ENCODE measurements at places on chromosomes 16 and 17.

- no peak for DNase-seq
These were observed 49.5 kb upstream of the CMIP start for GRCh38 chr16:81394966-81395655.

GRCh38 chr16:76121636-76122035 lies 155.6 kb upstream of the CNTNAP4 start:
- no peak for DNase-seq

DNA sequence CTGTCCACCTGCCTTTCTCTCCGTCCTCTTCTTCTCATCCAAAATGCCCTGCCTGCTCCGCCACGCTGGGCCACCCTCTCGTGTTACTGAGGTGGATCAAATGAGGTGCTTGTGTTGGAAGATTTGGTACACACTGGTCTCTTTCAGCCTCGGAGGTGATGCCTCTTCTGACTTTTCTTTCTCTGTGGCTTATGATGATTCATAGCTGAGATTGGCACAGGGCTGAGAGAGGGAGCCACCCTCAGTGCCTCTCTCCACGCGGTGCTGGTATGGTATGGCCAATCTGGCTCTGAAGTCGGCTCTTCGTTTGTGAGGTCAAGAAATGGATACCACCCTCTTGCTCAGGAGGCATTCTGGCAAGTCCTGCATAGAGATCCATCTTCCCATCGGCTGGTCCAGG lies 82.4 kb downstream of the PLCG2 start:
- DNase-seq, result no peak

DNA sequence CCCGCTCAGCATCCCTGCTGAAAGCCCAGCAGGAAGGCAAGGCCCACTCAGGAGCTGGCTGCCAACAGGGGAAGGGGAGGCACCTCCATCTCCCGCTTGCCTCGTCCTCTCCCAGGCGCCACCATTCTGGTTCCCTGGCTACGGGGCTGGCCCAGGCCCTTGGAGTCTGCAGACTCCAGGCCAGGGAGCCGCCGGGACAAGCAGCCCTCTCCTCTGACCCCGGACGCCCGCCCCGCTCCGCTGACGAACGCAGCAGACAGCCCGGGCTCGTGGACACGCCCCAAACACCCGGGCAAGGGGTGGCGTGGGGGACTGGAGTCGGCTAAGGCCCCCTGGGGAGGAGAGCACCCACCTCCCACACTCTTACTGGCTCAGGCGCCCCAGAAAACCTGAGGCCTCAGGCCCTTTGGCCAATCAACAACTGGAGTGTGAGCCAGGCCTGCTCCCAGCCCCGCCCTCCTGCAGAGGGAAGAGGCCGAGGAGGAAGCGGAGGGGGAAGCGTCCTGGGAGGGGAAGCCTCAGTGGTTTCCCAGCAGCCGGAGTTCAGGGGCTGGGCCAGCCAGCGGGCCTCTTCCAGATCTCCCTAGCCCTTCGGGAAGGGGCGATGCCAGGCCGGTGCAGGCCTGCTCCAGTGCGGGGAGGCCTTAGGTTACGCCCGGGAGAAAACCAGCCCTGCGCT lies 4.2 kb downstream of the MNT start:
- DNase-seq, result peak; percentile 14

- no peak for DNase-seq
These were observed 3.4 kb downstream of the CACNA1H start for GRCh38 chr16:1156055-1156982.

- no peak for DNase-seq
These were observed 53.1 kb downstream of the CYB5B start for GRCh38 chr16:69477546-69477945.

DNA sequence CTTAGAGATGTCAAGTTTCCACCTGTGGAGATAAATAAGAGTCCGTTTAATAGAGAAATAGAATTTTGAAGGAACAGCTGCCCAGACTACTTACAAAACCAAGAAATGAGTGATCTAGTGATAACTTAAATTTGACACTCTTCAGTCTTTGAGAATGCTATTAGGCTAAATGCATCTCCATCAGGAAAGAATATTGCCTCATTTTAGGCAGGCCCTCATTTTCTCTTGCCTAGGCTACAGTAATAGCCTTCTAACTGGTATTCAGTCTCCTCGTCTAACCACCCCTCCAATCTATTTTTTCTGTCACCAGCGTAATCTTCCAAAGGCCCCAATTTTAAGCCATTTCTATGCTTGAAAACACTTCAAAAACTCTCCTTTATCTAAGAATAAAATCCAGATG lies 537.8 kb upstream of the CA10 start:
- no peak for DNase-seq

GRCh38 chr16:64657316-64658011 lies 464.4 kb downstream of the CDH11 start:
- DNase-seq, result no peak

DNA sequence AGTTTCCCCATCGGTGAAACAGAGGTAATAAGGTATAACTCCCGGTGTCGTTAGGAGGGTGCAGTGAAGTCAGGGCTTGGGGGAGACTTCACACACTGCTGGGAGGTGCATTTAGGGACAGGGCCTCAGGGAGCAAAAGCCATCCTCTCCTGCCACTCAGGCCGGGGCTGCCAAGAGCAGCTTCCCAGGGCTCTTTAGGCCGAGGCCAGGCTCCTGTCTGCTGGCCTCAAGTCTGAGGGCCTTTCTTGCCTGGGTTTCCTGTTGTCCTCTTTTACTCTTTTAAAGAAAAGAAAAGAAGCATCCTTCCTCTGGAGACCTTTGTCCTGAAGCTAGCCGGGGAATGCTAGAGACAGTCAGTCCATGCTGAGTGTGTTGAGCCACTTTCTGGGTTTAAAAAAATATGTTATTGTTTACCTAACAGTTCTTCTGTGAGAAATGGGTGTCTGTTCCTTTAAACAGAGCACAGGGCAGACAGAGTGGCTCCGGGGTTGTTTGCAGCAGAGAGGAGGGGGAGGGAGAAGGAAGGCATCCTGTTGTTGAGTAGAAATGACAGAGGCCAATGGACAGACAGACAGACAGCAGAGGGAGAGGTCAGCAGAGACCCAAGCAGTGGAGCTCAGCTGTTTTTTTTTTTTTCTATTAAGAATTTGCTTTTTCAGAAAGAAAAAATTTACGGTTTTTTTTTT lies 79.1 kb downstream of the C17orf67 start:
- no peak for DNase-seq

DNA sequence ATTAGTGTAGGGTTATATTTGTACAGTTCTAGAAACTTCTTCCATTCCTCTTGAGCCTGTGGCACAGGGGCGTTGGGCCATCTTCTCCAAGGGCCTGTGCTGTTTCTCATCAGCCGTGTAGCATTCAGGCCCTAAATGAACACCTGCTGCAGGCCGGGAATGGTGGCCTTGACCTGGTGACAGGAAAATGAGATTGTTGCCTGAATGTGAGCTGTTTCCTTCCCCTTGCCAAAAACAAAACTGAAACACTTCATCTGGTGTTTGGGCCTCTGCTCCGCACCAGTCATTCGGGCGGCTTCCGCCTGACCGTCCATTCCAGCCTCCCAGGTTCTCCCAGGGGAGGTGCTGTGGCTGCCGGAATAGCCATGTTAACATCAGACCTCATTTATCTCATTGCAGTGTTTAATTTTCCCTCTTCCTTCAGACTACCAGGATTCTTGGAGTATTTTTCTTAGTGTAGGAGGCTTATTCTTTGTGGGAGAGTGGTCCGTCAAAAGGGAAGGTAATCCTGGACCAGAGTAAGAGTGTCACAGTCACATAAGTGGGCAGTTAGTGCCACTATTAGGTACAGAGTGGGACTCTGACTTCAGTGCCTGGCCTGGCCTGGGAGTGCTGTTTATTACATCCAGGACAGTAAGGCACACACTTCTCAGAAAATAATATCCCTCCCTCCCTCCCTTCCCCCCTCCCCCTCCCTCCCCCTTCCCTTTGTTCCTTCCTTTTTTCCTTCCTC lies 61.9 kb downstream of the WWP2 start:
- no peak for DNase-seq

DNA sequence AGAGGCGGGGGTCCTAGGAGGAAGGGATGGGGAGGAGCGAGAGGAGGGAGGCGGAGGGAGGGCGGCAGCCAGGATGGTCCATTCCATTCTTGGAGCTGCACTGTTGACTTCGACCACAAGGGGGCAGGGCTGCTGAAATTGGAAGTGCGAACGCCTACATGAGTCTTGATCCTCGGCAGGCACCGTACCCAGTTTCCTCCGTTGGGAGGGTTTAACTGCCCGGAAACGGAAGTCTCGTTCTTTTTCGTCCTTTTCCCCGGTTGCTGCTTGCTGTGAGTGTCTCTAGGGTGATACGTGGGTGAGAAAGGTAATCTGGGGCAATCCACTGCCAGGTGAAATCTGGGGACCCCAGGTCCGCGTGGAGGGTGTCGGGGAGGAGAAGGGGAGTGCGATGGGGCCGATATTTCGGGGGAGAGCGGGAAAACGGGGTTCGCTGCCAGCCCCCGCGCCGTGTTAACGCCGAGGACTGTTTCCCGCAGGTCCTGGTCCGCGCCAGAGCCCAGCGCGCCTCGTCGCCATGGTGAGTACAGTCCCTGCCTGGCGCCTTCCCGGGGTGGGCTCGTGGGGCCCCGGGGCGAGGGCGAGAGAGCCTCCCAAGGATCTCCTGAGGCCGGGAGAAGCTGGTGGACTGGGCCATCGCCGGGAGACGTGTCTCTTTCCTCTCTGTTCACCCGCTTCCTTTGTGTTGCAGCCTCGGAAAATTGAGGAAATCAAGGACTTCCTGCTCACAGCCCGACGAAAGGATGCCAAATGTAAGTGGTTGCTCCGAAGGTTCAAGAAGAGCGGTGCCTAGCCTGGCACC lies at the start of gene RPL38:
Gene RPL38 (plus strand): TSS at position 240 of the 802 bp plus-strand sequence. CDS start 278 bp downstream, at position 518.
- DNase-seq, result peak; percentile 99

DNA sequence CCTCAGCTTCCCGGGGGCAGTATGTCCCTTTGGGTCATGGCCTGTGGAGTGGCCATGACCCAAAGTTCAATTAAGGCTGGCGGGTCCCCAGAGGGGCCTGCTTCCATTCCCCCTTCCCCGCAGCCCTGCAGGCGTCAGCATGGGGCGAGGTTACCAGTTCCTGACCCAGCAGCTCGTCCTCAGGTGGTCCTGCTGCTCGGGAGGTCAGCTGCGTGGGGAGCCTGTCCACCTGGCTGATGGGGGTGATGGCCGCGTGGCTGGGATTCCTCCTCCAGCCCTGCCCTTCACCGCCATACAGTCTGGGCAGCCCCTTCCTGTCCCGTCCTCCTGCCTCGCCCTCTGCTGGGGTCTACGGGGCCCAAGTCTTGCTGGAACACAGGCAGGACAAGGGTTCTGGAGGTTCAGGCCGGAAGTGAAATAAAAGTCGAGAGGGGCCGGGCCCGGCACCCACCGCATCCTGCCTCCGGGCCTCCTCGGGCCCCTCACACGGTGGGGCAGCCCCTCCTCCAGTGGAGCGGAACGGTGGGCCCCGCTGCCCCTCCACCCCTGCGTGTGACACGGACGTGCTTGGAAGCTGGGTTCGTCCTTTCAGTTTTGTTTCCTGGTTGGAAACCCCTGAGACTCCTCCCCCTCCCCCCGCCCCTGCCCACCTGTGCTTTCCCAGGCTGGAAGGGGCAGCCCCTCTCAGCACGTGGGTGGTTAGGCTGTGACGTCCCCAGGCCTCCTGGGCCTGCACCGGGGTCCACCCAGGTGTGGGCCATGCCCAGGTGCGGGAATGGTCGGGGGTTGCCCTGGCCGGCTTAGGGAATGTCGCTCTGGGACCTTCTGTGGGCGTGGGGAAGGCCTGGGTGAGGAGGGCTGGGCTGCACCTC lies 6.8 kb downstream of the UBALD2 start:
- peak; percentile 81 for DNase-seq

DNA sequence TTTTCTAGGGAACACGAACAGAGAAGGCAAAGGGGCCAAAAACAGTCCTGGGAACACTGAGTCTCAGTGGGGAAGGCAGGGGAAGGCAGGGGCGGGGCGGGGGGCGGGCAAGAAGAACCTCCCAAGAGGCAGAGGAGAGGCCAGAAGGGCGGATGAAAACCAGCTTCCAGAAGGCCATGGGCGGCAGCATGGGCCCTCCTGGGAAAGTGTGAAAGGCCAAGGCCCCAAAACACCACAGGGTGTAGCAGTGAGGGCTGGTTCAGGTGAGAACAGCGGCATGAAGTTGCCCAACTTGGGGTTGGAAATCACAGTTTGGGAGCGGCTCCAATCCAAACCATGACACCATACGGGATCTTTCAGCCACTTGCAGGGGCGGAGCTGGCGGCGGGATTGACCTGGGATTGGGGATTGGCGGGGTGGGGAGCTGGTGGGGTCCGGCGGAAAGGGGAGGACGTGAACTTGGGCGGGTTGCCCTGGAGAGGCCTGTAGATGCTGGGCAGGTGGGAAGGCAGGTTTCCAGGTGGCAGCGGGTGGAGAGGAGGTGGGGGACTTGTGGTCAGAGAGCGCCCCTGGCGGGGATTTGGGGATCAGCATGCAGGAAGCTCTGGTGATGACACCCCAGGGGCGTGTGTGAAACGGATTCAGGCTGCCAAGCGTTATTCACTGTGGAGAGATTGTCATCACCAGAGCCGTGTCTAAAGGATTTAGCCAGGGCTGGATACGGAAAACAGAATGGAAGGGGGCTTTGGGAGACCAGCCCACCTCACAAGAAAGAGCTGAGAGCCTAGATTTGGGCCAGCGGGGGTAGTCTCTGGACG lies 80.9 kb downstream of the ARHGAP23 start:
- peak; percentile 61 for DNase-seq

- no peak for DNase-seq
These were observed 8.5 kb downstream of the KRTAP9-7 start for GRCh38 chr17:41284043-41284442.

- DNase-seq, result no peak
These were observed 51.3 kb downstream of the CCDC42 start for GRCh38 chr17:8693328-8693727.

DNA sequence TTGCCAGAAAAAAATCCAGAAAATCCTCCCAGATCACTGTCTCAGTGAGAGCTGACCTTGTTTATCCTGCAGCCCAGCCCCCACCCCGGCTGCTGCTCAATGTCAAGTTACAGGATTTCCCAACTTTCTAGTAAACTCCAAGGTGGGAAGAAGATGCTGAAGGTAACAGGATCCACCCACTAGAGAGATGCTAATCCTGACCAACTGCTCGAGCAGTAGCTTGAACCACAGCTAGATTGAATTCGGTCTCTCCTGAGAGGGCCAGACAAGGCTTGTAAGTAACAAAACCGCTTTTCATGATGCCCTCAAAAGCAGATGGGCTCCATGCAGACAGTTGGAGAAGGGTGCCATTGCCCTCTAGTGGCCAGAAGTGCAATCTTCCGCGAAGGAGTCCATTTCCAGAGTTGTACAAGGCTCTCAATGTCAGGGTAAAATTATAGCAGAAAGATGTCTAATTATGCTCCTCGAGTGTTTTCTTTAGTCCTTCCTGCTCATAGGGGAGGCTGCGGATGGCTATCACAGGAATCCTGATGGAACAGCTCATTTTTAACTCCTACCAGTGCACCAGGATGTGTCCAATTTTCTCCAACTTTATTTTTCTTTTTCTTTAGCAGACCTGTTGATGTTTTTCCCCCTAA lies 3.9 kb downstream of the CDH11 start:
- DNase-seq, result no peak

DNA sequence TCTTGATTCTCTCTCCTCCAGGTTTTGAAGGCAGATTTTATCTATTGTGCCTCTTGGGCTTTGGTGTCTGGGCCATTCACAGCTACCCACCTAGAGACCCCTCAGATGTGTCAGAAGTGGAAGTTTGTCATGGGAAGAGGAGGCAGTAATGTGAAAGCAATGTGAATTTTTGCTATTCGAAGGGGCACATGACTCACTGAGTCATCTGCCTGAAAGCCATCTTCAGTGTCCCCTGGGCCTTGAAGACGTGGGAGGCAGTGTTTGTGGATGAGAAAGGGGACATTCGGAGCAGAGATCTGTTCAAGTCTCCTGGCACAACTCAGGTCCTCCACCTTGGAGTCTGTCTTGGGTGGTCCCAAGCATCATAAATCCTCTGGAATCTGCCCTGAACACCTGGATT lies 530.2 kb downstream of the NPIPA7 start:
- DNase-seq, result no peak
